Activated CD4-positive, CD25-positive, alpha-beta regulatory T cell treated with anti-CD3 and anti-CD28 coated beads, Interleukin-2, amount 50 U/mL, for 16 hours (primary cell): ENCODE measurements at places on chromosomes 11 and 22.

DNA sequence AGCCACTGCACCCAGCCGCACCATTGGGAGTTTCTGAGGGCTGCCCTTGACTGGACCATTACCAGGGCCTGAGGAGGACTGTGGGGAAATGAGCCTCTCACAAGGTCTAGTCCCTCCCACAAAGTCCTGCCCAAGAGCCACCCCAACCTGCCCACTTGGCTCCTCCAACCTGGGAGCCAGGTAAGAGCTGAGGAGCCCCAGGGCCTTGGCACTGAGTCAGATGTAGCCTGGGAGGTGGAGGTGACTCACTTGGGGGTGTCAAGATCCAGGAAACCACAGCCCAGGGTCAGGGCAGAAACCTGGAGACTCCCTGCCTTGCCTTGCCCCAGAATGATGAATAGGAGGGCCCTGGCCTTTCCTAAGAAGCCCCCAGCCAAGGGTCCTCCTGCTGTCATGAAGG is 25.8 kb upstream of the P2RY2 start:
- no peak for DNase-seq

- no peak for DNase-seq
Observed at GRCh38 chr11:9208726-9209501, 56.2 kb downstream of the DENND5A start.

GRCh38 chr11:70031631-70032469 is 46.3 kb upstream of the ANO1 start:
- no peak for DNase-seq

DNA sequence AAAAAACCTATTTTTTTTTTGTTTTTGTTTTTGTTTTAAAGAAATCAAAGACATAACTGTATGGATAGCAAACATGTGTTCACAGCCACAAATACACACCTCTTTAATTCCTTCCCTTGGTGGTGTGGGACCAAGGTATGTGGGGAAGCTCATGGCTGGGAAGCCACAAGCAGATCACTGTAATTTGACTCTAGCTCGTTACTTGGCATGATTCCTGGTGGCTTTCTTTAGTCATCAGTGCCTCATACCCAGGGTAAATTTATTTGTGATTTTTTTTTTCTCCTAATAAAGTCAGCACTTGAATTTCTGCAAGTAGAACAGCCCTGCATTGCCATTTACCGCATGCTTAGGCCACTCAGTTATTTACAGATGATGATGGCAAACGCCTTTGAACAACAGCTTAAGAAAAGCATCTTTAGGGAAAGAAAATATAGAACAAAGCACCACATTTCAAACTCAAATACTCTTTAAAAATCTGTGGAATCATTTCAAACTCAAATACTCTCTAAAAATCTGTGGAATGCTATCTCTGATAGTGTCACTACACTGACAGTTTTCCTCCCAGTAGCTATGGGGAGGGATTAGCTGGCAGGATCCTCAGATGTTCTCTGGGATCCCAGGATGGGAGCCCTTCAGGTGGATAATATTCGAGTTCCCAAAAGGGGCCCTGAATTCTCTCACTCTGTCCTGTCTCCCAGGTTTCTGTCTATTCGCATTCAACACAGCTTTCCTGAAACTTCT is 687.2 kb downstream of the OPCML start:
- DNase-seq = no peak

- DNase-seq = no peak
Observed at GRCh38 chr11:69468911-69469885, 12.3 kb upstream of the LINC01488 start.

DNA sequence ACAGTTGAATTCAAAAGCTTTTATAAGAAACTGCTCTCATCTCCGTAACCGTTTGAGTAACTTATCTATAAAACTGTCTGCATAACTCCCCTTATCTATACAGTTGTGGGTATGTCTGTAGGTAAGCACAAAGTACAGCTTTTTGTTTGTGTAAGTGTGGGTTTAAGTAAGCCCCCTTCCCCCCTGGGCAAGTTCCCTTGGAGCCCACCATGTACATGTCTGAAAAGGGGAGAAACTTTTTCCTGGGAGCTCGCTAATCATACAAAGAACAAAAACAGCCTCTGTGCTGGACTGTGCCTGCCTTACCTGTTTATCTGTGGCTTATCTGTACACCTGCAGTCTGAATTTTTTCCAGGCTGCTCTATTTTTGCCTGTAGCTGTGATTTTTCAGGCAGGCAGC is 36.3 kb upstream of the TMEM45B start:
- DNase-seq = no peak
